Hematopoietic multipotent progenitor cell treated with erythropoietin and hydrocortisone succinate and interleukin-3 and kit ligand, for 15 days (in vitro differentiated cells): ENCODE measurements at places on chromosomes 12 and 14.

DNA sequence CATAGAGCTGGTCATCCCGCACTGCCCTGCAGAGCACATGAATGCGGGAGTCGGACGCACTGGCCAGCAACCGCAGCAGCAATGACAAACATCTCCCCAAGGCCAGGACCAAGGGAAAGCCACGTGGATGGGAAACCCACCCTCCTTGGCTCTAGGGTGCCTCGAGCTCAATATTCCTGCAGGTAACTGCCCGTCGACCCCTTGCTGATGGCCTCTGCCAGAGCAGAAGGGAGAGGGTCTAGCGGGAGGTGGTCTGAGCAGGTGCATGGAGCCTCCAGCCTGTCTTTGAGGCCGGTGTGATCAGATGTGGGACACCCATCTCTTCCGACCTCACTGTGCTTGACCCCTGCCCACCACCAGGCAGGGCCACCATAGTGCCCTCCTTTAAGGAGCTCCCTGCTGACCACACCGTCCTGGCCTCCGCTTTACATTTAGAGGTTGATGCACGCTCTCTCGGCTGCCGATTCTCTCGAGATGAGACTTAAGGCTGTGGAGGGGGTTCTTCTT, 89.7 kb downstream of the PIWIL1 start:
- DNase-seq = no peak

DNA sequence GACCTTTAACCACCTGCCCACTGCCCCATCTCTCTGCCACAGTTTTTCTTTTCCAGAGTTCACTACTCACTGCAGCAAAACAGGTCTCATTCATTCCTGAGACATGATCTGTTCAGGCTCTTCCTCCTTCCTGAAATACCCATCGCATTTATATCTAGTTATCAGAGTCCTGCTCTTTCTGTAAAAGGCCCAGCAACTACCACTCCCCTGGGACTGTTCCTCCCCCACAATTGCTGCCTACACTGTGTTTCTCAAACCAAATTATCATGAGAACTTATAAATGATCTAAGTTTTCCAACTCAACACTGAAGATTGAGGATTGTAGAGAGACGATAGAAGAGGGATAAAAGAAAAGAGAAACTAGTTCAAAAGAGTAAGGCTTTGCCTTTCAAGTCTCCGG, 40.8 kb upstream of the EPS8 start:
- DNase-seq = no peak

- DNase-seq = no peak
Observed at GRCh38 chr12:38163442-38163801, 153.2 kb upstream of the ALG10B start.

DNA sequence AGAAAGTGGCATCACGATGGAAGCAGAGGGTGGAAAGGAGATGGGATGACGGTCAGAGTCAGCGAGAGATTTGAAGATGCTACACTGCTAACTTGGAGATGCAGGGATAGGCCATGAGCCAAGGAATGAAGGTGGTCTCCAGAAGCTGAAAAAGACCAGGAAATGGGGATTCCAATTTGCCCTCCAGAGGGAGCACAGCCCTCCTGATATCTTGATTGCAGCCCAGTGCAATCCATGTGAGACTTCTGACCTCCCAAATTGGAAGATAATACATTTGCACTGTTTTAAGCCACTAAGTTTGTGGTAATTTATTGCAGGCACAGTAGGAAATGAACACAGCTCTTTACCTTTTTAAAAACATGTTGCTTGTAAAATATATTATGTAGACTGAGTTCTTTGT, 549.5 kb downstream of the VRK1 start:
- DNase-seq = no peak

DNA sequence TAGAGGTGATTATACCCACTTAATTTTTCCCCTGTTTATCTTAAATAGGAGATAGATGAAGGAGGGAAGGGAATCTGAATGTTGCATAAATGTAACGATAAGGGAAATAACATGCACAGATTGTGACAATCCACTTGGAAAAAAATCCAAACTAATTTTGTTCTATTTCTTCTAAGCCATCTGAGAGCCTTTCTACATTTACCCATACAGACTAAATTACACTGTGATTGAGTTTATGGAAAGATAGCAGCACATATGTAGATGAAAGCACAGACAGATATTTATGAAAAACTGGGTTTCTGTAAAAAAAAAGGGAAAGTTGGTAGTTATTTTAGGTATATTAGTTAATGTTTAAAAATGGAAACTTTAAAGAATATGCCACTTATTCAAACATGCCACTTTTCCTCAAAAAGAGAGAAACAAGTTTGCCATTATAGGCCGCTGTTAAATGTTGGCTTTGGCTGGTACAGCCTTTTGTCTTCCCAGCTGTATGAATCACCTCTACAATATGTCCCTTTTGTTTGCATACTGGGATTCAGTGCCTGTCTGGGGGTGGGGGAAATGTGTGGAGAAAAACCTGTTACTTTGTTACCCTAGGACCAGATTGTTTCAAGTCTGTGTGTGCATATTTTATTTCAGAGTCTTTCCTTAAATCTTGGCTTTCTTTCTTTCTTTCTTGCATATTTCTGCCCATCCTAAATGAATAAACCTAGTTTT, 470.2 kb upstream of the LMO3 start:
- no peak for DNase-seq

DNA sequence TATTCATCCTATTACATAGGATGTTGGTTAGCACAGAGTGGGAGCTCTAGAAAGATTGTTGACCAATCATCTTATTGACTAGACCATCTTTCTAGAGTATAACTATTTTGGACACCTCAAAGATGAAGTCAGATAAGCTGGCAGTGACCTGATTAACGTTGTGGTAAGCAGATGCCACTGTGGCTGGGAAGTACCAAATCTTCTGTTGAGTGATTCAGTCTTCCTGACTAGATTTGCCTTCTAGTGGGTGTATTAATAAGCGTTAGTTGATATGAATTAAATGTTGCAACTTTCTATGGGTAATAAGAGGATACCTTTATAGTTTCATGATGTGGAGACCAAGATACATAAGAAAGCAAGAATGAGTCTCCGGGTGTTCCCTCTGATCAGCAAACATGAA, 51.2 kb upstream of the HELB start:
- no peak for DNase-seq

- DNase-seq = no peak
Observed at GRCh38 chr12:131959641-131960589, 10.2 kb downstream of the EP400 start.

- no peak for DNase-seq
Observed at GRCh38 chr14:67952786-67953185, 133.2 kb downstream of the RAD51B start.

DNA sequence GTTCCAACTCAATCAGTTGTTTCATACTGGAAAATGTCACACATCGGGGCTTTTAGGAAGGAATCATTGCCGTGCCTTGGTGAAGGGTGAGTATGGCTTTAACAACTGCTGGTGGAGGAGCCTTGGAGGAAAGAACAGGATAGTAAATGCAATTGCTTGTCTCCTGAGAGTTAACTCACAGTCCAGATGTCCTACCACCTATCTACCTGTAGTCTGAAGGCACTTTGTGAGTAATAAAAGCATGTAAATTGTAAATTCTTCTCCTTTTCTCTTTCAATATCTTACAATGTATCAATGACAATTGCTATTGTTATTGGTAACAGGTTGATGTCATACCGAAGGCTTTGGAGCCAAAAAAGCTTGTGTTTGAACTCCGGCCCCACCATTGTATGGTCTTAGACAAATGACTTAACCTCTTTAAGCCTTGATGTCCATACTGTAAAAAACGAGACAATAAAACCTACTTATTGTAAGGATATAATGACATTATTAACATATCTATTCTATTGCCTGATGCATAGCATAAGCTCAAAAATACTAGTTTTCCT, 397.4 kb downstream of the ADAMTS20 start:
- no peak for DNase-seq

- DNase-seq = no peak
Observed at GRCh38 chr12:32874975-32875374, 21.6 kb downstream of the PKP2 start.

DNA sequence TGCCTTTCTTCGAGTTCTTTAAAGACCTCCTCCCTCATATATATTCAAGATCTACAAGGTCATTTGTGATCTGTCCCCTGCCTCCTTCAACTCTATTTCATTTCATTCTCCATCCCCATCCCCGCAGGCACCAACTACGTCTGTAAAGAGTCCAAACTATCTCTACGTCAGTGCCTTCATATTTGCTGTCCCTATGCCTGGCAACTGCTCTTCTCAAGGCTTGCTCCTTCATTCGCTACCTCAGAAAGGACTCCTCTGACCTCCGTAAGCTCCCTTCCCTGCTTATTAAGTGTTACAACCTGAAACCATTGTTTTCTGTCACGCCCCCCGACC, 650 bp downstream of the LLPH start:
- DNase-seq = no peak

DNA sequence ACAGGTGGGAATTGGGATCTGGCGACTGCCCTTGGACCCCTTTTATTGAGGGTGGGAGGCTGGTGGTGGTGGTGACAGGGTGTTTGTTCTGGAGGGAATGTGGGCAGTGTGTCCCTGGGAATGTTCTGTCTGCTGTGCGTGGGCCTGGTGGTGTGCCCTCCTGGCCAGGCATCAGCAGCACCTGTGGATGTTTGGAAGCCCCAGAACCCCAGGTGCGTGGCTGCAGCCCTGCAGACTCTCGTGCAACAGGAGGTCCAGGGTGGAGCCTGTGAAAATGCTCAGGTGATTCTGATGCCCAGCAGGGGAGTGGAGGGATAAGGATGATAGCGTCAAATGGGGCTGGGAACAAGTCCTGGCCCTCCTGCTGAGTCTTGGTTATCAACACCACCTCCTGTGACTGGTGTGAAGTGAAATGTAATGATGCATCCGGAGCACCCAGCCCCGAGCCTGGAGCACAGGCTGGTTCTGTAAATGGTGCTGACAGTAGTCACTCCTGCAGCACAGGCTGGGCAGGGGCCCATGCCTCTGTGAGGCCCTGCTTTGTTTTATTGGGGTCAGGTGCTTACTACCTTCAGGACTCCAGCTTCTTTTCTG, 176.6 kb downstream of the TSPAN9 start:
- DNase-seq = no peak

- no peak for DNase-seq
Observed at GRCh38 chr12:89537389-89537788, 11.5 kb upstream of the POC1B start.

DNA sequence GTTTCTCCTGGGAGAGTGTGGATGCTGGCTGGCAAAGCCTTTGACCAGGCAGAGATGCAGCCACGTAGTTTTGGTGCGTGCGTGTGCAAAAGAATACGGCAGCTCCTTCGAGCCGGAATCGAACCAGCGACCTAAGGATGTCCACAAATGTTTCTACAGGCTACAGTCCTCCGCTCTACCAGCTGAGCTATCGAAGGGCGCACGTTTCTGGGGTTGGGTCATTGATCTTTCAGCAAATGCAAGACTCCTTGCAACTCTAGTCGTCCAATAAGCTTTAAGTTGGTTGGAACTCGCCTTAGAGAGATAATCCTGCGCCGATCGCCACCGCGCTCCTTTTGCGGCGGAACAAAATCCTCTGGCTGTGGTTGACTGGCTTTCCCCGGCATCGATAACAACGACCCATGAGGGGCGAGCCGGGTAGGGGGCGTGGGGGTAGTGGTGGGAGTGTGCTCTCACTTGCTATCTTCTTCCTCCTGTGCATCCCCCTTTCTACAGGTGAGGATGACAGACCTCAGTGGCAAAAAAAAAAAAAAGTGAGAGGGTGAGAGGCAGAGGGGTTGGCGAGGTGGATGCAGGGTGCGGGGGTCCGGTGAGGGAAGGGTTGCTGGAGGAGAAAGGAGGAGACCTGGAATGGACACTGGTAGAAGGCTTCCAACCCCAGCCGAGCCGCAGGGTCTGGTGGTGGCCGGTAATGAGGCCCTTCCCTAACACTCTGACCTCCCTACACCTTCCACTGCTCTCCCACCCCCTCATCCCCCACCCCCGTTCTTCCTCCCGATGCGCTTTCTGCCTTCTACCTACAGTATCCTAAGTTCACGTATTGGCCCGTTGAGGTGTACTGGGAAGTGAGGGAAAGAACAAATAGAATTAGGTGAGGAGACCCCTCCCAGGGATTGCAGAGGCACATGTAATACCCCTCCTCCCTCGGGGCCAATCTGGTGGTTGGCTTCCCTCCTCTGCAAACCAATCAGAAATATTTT, 11.8 kb upstream of the OR6S1 start:
- DNase-seq = no peak

DNA sequence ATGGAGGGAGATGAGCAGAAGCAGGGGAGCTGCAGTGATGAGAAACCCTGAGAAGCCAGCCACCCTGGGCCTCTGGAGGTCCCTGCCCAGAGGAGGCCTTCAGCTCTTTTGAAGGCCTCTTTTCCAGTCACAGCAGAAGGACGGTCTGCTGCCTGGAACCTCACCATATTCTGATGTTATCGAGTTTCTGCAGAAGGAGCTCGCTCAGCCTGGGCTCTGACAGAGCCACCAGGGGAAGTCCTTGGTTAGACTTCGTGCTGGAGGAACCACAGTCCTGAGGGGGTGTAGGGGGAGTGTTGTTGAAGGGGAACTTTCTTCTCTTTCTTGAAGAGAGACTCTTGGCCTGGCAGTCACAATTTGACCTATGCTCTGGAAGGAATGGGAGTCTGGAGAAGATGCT, 25.1 kb upstream of the BATF start:
- DNase-seq = no peak

DNA sequence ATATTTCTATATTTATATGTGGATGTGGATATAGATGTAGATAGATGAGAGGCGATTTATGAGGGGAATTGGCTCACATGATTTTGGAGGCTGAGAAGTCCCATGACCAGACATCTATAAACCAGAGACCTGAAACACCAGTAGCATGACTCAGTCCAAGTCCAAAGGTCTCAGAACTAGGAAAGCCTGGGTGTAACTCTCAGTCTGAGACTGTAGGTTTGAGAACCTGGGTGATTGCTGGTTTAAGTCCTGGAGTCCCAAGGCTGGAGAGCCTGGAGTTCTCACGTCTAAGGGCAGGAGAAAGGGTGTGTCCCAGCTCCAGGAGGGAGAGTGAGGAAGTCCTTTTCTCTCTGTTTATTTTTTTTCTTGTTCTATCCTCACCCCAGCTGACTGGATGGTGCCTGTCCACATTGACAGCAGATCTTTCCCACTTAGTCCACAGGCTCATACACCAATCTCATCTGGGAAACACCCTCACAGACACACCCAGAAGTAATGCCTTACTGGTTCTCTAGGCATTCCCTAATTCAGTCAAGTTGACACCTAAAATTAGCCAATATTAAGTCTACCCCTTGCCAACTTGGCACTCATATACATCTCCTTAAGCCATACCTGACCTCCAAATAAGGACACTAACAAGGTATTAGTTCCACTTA, 45.4 kb downstream of the EMP1 start:
- DNase-seq = no peak

DNA sequence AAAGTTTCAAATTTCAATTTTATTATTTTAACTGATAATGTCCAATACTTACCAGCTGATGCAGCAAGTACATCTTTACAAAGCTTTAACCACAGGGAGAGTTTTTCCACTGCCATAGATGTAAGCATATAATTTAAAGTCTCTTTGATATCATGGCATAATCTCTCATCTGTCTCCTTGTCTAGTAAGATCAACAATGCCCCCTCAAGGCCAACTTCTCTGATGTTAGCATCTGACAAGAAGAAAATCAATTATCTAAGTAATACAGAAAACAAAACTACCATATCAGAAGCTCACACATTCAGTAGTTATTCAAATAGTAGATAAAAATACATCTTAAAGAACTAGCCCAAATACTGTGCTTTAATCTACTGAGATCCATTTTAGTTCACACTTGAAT, 94.2 kb downstream of the HEATR5A start:
- no peak for DNase-seq
